Lung (tissue), 17 donors: ENCODE measurements at places on chromosomes 5 and 9. TPM values are rescaled to one million over a fixed set of nuclear protein-coding genes. Genes with fewer than 3 reads are reported as not detected.

GRCh38 chr5:132055808-132056609 is 4.4 kb upstream of the IL3 start:
- DNase-seq = no peak

Gene GARNL3
- 31.1 TPM for total RNA-seq

DNA sequence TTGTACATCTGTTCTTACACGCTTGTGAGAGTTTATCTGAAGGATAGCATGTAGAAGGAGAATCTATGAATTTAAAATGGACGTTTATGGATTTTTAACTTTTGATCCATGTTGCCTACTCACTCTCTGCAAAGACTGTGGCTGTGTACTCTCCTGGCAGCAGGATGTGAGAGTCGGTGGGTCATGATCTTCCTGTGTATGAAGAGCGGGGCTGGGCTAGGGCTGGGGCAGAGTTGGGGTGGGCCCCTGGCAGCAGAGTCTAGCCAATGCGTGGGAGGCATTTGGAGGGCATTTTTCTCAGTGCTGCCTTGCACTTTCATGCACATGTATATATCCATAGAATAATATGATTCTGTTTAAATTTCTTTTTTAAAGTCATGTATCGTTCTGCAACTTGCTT is 24.0 kb upstream of the DAB2IP start:
- no peak for DNase-seq

Gene PCDHGA7
- total RNA-seq = 2.9 TPM

- no peak for DNase-seq
Measured at GRCh38 chr5:132411304-132412013, 41.9 kb downstream of the SLC22A5 start.

GRCh38 chr5:72428669-72429068 is 78.5 kb downstream of the ZNF366 start:
- DNase-seq = no peak

DNA sequence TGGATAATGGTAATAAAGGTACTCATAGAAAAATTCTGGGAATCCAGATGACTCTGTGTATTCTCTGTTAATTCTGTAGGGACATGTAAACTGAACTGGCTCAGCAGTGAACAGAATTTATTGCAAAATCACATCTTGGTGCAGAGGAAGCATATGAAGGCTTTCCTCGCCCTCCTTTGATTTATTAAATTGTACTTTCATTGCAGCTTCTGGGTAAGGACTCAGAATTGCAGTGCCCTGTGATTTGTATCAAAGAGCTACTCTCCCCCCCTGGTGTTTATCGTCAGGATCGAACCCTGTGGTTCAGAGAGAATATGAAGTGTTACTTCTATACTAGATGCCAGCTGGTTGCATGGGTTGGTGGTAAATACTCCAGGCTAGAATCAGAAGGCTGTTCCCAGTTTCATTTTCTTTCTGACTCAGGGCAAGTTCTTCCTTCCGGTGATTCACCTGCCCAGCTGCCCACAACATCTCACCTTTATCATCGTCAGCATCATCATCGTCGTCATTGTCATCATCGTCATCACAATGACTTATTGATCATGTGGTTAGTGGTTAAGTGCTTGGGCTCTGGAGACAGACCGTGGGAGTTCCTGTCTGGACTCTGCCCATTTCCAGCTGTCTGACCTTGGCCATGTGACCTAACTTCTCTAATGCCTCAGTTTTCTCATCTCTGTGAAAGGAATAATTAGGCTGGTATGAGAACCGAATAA is 238.8 kb downstream of the ARHGAP26 start:
- DNase-seq = peak; percentile 69

DNA sequence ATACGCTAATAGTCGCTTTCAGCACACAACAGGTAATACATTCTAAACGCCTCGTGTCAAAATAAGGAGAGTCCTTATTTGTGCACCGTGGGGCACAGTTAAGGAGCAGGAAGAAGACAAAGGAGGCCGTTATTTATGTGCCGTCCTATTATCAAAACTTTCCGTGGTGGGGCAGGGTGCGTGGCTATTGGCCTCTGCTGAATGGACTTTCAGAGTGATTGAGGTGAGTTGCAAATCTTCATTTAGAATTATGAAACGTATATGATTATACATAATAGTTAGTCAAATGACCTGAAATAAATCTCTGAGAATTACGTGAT is 833 bp downstream of the C5orf24 start:
- peak; percentile 35 for DNase-seq

Gene PRR7
- 2.9 TPM for total RNA-seq

Gene FBP2
- not detected for total RNA-seq

DNA sequence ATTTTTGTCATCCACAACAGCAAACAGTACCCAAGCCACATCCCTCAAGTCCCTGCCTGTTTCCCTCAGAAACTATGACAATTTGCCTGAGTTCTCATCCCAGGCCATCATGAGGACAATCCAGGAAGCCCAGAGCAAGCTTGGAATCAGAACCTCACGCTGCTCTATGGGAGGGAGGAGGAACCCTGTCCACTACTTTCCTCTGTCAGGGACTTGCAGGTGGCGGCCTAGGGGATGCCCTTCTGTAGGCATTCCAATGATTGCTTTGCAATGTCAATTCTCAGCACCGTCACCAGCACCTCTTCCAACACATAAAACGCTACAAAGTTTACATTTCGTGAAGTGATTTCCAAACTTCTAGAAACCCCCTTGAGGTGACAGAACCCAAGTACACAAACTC is 170.4 kb upstream of the FSTL4 start:
- DNase-seq = no peak

- no peak for DNase-seq
Measured at GRCh38 chr5:107538331-107538730, 132.4 kb downstream of the EFNA5 start.

DNA sequence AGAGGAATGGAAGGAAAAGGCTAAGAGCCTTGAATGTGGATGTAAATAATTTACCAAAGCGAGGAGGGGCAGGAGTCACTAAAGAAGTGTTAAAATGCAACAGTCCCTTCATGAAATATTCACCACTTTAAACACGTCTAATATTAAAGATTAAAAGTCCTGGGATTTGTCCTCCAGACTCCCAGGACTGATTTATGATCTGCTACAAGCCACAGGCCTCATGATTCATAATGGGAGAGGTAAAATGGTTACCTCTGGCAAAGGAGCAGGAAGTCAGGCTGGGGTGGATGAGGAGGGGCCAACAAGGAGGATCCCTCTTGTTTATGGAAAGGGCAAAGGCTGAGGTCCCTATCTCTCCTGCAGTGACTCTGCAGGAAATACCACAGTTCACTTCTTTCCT is 292.4 kb downstream of the TRIM32 start:
- no peak for DNase-seq

GRCh38 chr5:16992444-16992843 is 56.4 kb upstream of the MYO10 start:
- DNase-seq = no peak

DNA sequence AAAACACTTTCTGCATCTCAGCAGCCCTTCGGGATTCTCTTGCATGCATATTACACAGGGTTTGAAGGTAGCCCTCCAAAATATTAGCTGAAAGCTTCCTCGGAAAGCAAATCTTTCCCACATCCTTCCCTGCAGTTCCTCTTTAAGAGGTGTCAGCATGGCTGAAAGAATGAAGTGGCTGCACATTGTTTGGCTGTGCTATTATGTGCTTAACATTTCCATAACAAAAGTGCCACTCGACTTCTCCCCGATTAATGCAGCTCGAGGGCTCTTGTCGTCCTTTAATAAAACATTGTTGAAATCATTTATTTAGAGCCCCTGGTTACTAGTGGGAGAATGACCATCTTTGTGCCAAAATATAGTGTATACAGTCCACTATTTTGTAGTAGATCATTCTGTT is 6.5 kb downstream of the GAS1 start:
- no peak for DNase-seq

- DNase-seq = no peak
Measured at GRCh38 chr5:16067415-16067814, 112.2 kb downstream of the MARCHF11 start.

Gene TMC1
- total RNA-seq = 0.21 TPM

DNA sequence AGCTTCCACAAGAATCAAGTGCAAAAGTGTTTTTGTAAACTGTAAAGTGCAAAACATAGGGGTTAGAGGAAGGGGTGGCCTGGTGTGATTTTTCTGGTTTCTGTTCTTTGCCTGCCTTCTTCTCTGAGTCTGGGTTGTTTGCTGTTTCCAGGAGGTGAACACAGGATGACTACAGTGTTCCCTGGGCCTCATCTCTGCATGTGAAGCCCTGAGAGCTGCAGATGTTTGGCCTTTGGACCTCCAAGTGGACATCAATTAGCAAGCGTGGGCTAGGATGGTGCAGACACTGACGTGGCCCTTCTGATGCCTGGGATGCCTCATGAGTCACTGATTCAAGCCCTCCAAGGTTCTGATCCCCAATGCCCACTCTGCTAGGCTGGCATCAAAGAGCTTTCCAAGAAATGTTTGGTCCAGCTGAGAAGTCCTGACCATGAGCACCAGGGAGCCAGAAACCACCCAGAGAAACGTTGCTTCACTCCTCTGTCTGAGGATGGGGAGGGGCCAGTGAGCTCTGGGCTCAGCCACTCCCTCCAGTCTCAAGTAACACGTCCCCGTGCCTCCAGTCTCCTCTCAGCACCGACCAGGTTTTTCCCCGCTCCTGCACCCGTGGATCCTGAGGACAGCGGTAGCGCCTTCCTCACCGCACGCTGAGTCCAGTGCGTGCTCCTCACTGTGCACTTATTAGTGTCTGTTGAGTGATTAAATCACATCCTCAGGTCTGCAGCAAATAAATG is 7.6 kb downstream of the IL9 start:
- DNase-seq = peak; percentile 48

Gene PCDHGC4
- total RNA-seq = 8.7 TPM

GRCh38 chr5:177361418-177362291 is 3.9 kb downstream of the RGS14 start:
- DNase-seq = no peak

Gene PCDHA1
- not detected for total RNA-seq

GRCh38 chr9:97880336-97880735 is 27.3 kb downstream of the FOXE1 start:
- no peak for DNase-seq

GRCh38 chr9:133126697-133127339 is 5.8 kb upstream of the RALGDS start:
- peak; percentile 24 for DNase-seq

- peak; percentile 88 for DNase-seq
Measured at GRCh38 chr9:2494562-2494961, 127.0 kb upstream of the VLDLR start.

Gene OMD
- 5.6 TPM for total RNA-seq

Gene PCDHGA4
- 4.6 TPM for total RNA-seq

Gene TLE4
- 44.1 TPM for total RNA-seq

Gene CSF1R
- total RNA-seq = 29.1 TPM

GRCh38 chr5:132556153-132556762 is 519 bp upstream of the RAD50 start:
- DNase-seq = no peak

DNA sequence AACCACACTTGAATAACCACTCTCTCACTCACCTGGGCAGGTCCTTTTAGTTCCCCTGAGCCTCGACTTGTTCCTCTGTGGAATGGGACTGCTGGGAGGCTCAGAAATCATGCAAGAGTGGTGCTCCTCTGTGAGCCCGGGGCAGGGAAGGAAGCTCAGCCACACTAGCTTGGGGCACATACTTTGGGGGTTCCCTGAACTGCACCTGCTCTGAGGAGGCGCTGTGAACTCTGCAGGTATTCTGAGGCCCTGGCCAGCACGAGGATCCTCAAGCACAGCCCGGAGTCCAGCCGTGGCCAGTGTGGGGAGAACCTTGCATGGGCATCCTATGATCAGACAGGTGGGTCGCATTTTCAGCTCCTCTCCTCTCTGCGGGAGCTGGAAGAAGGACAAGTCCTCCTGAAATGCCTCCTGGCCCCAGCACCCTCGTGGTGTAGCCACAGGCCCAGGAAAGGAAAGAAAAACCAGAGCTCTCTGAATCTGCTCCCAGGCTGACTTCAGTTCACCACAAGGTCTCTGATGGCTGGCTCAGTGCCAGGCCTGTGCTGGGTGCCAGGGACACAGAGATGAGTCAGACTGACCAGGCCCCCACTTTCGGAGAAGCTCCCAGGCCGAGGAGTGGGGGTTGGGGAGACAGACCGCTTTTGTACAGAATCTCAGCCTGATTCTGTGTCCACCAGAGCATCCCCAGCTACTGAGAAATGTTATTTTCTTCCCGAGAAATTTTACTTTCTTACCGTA is 11.9 kb downstream of the GLIPR2 start:
- DNase-seq = peak; percentile 63

- peak; percentile 3 for DNase-seq
Measured at GRCh38 chr5:50965654-50966375, 299.4 kb downstream of the PARP8 start.

Gene CAMK4
- total RNA-seq = 27.7 TPM

GRCh38 chr9:25700430-25700829 is 22.2 kb upstream of the TUSC1 start:
- no peak for DNase-seq

GRCh38 chr5:127666043-127666716 is 17.3 kb downstream of the CTXN3 start:
- no peak for DNase-seq

- DNase-seq = no peak
Measured at GRCh38 chr5:139037732-139038131, 160.4 kb downstream of the SIL1 start.

Gene RASGRF2
- 12.0 TPM for total RNA-seq

GRCh38 chr5:123827811-123828210 is 315.8 kb downstream of the CSNK1G3 start:
- DNase-seq = no peak

DNA sequence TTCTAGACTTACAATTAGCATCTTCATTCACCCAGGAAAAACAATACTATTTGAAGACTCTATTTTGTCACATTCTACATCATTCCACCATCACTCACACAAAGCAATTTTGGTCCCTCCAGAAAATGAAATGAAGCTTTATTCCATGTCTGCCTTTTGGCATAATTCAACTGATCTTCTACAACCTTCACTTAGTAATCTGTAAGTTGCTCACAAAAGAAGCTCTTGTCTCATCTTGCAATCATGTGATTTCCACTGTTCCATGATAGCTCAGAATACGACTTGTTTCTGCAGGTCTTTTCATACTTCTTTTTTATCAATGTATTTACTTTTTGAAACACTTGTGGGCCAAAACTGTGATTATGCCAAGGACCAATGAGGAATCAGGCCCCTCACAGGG is 261.9 kb upstream of the NR4A3 start:
- DNase-seq = no peak

GRCh38 chr5:1380910-1381309 is 36.0 kb upstream of the CLPTM1L start:
- DNase-seq = peak; percentile 27

Gene IL5
- not detected for total RNA-seq

DNA sequence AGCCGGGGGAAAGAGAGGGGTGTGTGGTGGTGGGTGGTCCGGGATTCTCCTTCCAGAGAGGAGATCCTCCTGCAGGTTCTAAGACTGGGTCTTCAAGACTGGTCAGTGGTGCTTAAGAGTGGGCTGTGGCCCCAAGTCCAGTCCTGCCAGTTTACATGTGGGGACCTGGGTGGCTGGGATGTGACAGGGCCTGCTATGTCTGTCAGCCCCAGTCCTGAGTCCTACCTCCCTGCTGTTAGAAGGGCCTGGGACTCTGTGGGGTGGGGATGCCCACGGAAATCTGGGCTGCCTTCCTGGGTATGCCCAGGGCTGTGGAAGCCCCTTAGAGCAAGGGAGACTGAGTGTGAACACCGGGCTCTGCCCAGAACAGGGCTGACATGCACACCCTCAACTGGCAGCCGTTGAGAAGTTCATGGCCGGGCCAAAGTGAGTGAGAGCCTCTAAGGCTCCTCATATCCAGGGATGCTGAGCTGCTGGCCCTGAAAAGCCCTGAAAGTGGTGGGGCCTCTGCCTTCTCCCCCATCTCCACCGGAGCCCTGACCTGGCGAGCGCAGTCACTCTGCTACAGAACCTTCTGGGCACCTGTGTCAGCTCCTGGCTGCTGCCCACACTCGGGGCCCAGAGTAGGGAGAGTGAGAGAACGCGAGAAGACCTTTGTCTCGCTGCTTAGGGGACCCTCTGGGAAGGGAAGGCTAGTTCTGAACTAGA is 1.7 kb downstream of the PHF2 start:
- DNase-seq = peak; percentile 11
